ENCODE measurements at places on chromosomes 5 and 9. TPM values are rescaled to one million over a fixed set of nuclear protein-coding genes. Genes with fewer than 3 reads are reported as not detected.

- no peak for DNase-seq
- H3K4me3 ChIP-seq = peak overlapping the region; percentile 87
- no peaks in the 10 kb centered on the region for H3K27me3 ChIP-seq
- H3K4me1 ChIP-seq = peaks cover 5% of the 10 kb centered on the region
- peaks cover 20% of the 10 kb centered on the region for H3K36me3 ChIP-seq
Observed at GRCh38 chr5:134845335-134845851, 375 bp upstream of the C5orf24 start.

DNA sequence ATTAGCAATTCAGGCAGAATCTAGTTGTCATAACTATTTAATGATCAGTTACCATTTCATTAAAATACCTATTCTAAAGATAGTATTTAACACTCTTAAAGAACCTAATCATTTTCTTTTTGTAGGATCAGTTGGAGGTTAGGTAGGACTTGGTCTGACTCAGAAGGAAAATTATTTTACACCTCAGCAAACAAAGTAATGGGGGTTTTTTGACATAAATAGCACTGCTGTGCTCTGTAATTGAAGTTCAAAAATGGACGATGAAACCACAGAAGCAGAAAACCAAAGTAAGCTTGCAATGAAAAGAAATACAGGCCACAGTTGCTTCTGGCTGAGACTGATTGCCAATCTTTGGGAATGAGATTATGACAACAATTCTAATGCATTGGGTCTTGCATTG lies 187.0 kb upstream of the TRPM3 start:
- H3K36me3 ChIP-seq = no peaks in the 10 kb centered on the region
- no peak for DNase-seq
- H3K4me3 ChIP-seq = no peak overlapping the region
- no peak overlapping the region for H3K27ac ChIP-seq
- H3K27me3 ChIP-seq = no peaks in the 10 kb centered on the region

DNA sequence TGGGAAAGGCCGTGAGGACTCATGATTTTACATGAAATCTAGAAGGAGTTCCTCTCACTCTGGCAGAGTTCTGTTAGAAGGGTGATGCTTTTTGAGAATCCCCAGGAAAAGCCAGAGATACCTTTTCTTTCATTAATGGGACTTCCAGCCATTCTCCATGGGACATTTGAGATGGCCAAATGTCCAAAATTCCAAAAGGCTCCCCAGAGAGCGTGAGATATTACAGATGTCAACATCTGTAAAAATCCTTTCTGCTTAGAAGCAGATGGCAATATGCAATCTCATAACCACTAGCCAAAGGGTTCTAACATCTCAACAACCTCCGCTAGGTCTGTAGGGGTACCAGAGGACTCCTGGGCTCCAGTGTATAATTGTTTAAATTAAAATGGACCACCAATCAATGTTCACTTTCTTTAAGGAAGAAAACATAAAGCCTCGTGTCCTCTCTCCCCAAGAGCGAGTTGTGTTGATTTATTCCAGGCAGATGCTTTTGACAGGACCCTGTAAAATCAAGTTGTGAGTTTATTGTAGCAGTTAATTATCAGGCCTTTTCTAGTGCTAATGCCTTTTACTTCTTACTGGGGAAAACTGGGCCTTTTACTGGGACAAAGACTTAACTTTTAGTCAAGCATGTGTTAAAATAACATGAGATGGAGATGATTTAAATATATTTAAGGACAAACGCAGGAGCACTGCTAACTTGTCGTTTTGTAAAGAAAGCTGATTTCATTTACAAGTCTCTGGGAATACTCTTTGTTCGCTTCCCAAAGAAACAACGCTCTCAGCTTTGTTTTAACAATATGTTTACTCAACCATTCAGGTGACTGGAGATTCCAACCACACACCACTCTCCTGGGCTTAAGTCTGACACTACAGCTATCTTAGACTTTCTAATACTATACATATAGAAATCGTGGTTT lies 4.8 kb downstream of the GAS1 start:
- H3K4me1 ChIP-seq = peaks cover 56% of the 10 kb centered on the region
- no peaks in the 10 kb centered on the region for H3K27me3 ChIP-seq
- peaks cover 26% of the 10 kb centered on the region for H3K36me3 ChIP-seq
- peak; percentile 74 for DNase-seq
- H3K27ac ChIP-seq = peak overlapping the region; percentile 100

Gene SPATA31A3
- not detected for total RNA-seq

Gene CARTPT
- total RNA-seq = not detected
